ENCODE measurements at places on chromosomes 6 and 20.

DNA sequence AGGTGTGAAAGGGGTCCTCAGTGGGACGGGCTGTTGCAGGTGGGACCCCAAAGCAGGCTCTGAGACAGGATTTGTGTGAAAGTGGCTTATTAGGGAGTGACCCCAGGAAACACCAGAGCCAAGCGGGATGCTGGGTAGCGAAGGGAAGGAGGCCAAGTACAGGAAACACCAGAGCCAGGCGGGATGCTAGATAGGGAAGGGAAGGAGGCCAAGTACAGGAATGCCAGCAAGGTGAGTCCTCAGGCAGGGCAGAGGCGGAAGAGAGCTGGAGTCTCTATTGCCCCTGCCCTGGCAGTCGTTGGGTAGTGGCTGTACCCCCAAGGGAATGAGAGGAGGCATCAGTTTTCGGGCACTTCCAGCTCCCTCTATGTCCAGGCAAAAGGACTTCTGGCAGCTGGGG lies 30.5 kb upstream of the TGM2 start:
- DNase-seq = no peak

DNA sequence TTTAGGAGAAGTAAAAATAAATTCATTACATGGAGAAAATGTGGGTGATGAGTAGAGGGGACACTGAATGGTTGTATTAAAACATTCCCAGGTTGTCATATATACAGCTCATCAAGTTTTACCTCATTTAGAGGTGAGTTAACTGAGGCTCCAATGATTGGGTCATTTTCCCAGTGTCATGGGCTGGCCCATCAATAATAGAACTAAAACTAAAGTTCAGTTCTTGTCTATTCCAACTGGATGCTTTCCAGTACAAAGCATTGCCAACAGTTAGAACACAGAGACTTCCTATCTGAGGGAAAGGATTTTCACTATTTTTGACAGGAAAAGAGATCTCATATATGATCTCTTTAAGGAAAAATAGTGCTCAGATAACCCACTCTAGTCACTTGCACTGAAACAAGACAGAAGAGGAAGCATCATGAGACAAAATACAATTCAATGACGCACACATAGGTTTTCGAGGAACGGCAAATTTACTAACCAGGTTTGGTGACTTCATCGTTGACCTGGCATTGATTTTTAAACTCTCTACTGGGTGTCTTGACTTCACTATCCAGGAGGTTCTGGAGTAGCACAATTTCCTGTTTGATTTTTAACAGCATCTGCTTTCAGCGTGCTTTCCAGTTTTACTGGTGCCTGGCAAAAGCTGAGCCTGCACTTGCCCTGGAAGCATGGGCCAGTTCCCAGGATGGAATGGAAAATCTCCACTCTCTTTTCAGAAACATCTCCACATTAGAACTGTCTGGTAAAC lies 195.5 kb upstream of the FBXL4 start:
- DNase-seq = no peak

- no peak for DNase-seq
Measured at GRCh38 chr6:42365021-42365420, 86.7 kb downstream of the TRERF1 start.

- DNase-seq = no peak
Measured at GRCh38 chr20:44762466-44763140, 16.9 kb downstream of the KCNK15 start.

GRCh38 chr20:50197463-50198179 lies 7.0 kb downstream of the CEBPB start:
- no peak for DNase-seq

DNA sequence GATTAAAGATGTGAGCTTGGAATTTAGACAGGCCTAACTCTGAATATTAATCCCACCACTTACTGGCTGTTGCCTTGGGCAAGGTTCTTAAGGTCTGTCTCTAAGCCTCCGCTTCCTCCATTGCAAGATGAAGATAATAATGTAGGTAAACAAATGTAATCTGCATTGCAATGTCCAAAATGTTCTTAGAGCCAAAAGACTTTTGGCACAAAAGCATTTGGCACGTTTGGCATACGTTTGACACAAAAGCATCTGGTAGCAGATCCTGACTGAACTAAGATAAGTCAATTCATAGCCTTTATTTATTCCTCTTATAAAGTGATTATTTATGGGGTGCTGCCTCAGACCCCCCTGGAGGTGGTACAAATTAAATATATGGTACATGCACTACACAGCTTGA lies 229.9 kb upstream of the STXBP5 start:
- DNase-seq = no peak

DNA sequence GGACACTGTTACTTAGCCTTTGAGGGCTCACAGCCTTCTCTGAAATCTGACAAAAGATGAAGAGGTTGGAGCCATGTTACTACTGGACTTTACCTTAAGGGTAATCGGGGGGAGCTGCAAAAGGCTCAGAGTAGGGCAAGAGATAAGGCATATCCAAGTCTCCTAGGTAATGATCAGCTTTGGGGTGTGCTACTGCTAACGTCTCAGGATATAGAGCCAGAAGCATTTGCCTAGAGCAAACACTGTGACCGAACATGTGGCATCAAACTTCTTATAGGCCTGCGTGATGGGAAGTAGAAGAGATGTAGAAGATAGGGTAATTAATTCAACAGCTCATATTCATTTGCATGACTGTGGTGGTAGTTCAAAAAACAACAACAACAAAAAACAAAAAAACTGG lies 11.1 kb downstream of the UBE2V1 start:
- DNase-seq = no peak

- no peak for DNase-seq
Measured at GRCh38 chr20:25081065-25081729, 744 bp downstream of the VSX1 start.

GRCh38 chr20:39049684-39050554 lies 87.8 kb downstream of the DHX35 start:
- DNase-seq = peak; percentile 21

DNA sequence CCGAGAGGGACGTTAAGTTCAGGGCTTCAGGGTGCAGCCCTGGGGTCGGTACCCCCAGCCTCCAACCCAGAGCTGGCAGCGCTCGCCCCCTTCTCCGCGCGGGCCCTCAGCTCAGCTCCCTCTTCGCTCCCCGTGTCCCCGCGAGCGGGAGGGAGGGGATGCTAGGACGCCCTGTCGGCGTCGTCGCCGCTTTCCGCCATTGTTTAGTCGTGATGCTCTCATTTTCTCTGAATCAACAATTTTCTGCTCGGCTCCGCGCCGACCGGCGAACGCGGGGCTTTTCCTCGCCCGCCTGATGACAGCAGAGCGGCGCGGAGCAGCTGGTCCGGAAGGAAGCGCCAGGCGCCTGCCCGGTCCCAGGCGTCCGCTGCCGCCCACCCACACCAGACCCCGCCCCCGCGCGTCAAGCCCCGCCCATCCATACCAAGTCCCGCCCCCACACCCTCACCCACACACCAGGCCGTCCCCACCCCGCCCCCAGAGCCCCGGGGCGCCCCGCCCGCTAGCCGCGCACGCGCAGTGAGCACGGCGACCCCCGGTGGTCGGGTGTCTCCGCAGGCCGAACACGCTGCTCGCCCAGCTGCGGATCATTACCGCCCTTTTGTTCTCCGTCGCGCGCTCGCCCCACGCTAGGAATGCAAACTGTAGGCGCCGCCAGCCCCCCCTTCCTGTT lies 50.1 kb upstream of the SLC32A1 start:
- DNase-seq = peak; percentile 36

GRCh38 chr6:143006787-143007186 lies 53.9 kb upstream of the AIG1 start:
- DNase-seq = no peak

DNA sequence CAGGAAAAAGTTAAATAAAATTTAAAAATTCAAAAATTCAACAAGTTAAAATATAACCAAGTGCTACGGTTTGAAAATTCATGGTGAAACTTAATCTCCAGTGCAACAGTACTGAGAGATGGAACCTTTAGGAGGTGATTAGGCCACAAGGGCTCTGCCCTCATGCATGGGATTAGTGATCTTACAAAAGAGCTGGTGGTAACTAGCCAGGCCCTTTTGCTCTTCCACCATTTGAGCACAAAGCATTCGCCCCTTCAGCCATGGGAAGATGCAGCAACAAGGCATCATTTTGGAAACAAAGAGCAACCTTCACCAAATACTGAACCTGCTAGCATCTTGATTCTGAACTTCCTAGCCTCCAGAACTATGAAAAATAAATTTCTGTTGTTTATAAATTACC lies 80.9 kb downstream of the RNGTT start:
- no peak for DNase-seq

DNA sequence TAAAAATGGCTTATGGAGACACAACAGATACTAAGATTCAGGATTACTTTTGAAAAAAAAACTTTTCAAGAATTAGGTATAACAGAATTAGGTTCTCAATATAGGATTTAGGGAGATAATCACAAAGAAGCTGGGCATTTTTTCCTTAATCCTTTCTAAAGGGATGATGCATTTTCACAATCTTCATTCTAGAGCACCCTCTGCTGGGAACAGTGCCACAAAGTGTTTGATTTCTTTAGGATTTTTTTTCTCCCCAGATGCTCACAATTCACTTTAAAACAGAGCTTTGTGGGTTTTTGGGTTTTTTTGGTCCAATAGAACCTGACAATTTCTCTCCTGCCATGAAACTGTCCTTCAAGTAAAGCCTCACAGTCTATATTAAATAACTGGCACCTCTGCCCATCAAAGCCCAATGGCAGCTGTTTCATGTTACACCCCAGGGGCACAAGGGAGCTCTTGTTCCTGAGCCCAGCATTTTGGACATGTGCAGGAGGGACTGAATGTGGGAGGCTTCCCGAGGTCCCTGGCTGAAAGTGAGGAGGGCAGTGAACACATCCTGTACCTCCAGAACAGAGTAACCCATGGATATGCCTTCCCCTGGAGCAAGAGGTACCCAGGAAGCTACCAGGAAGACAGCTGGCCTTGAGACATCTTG lies 39.7 kb downstream of the PREP start:
- DNase-seq = no peak

DNA sequence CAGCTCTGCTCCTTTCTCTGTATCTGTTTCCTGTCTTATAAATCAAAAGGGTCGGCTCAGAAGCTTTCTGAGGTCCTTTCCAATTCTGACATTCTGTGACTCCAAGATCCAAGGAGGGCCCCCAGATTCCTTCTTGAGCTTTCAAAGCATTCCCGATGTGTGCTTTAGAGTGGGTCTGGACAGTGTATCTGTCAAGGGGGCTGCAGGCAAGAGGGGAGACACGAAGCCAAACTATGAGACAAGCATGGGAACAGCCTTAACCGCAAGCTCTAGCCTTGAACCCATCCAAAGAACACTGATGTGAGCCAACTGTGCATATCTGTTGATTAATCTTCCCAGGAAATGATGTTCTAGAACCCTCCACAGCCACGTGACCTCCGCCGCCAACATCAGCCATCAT lies 73.8 kb downstream of the TSHZ2 start:
- DNase-seq = no peak

- DNase-seq = no peak
Measured at GRCh38 chr20:4401601-4402000, 320.1 kb upstream of the PRND start.

- no peak for DNase-seq
Measured at GRCh38 chr20:37803438-37804307, 99.3 kb upstream of the VSTM2L start.

DNA sequence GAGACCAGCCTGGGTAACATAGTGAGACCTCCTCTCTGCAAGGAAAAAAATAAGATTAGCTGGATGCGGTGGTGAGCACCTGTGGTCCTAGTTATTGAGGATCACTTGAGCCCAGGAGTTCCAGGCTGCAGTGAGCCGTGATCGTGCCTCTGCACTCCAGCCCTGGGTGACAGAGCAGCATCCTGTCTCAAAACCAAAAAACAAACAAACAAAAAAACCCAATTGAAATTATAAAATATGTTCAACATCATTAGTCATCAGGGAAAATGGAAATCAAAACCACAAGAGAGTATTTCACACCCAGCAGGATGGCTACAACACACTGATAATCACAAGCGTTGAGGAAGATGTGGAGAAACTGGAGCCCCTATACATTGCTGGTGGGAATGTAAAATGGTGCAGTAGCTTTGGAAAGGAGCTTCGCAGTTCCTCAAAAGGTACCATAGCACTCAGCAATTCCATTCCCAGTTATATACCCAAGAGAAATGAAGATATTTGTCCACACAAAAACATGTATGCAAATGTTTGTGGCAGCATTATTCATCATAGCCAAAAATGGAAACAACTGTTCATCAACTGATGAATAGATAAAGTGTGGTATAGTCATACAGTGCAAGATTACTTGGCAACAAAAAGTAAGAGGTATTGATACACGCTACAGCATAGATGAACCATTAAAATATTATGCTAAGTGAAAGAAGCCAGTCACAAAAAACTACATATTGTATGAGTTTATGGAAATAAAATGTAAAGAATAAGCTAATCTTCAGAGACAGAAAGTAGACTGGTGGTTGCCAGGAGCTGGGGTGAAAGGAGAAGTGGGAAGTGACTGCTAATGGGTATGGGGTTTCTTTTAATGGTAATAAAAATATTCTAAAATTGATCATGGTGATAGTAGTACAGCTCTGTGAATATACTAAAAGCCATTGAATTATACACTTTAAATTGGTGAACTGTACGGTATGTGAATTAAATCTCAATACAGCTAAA lies 38.7 kb upstream of the RIPOR2 start:
- no peak for DNase-seq

DNA sequence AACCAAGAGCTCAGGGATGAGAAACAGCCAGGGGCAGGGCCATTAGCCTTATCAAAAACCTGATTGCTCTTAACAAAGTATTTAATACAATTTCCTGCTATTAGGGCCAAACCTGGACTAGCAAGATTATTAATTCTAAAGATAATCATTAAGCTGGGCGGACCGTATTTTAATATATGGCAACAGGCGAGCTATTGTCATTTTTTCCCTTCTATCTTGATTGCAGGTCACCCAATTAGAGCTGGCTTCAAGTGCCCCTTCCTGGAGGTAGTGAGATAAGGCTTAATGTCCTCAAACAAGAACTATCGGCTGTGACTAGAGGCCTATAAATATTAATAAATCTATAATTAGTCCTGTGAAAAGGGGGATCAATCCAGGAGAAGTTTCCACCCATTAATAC lies 66.0 kb upstream of the BLCAP start:
- no peak for DNase-seq

DNA sequence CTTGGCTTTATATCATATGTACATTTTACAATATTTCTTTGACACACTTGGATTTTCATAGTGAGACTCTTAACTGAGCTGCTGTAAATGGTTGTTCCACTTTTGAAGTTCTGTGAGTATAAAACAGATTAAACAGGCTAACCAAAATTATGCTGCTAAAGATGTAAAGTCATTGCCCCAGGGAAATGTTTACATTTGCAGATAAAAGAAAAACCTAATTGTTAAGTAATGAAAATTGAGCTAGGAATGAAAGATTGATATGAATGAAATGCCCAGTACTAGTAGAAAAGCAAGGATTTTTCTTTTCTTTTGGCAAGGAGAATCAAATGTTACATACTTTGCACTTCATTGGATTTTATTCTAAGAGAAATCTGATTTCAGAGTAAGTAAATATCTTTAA lies 159.4 kb downstream of the IMPG1 start:
- no peak for DNase-seq

- no peak for DNase-seq
Measured at GRCh38 chr20:38197217-38197616, 32.1 kb upstream of the TGM2 start.

DNA sequence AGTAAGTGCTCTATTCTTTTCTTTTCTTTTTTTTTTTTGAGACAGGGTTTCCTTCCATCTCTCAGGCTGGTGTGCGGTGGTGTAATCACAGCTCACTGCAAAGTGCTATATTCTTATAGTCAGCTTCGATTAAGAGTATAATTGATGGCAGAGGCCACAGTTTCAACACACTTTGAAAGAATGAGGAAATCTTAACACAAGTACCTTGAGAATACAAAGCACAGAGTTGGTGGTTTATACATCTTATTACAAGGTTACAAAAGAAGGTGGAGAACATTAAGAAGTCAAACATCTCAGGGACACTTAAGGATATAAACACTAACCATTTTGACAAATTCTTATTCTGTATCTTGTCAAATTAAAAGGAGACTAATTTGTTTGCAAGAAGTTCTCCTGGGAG lies 180.5 kb downstream of the SOD2 start:
- DNase-seq = no peak

Measured in DMS153 (cell line).